ENCODE measurements at places on chromosomes 5 and 9.

GRCh38 chr5:169628892-169629291 lies 8.2 kb upstream of the DOCK2 start:
- DNase-seq, result no peak

- no peak for DNase-seq
These were observed 702.8 kb downstream of the CETN3 start for GRCh38 chr5:89706731-89707130.

GRCh38 chr5:97764700-97765099 lies 581.7 kb upstream of the RIOK2 start:
- no peak for DNase-seq

GRCh38 chr5:150323819-150324218 lies 21.1 kb upstream of the ARSI start:
- DNase-seq, result no peak

DNA sequence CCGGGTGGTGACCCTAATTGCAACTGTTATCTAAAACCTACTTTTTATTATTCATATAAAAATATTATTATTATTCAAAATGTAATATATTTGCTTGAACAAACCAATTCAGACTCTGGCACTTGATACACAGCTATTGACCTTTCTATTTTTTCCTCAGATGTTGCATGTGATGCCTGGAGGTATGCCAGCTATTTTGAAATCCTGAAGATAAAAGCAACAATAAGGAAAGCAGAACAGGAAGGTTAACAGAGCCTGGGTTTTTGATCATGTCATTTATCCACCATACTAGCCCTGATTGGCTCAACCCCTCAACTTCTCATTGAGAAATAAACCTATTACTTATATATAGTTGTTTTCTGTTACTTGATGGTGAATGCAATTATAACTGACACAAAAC lies 340.9 kb upstream of the KIF2A start:
- DNase-seq, result no peak

Measured in retina (tissue), 1 donor.